Ureter (tissue), 1 donor: ENCODE measurements at places on chromosomes 4 and X. TPM values are rescaled to one million over a fixed set of nuclear protein-coding genes. Genes with fewer than 3 reads are reported as not detected.

HGFAC gene
- total RNA-seq, result not detected

RASL11B gene
- total RNA-seq, result 14.5 TPM

AVPR2 gene
- total RNA-seq, result 2.3 TPM

GPC4 gene
- total RNA-seq, result 8.0 TPM

DNA sequence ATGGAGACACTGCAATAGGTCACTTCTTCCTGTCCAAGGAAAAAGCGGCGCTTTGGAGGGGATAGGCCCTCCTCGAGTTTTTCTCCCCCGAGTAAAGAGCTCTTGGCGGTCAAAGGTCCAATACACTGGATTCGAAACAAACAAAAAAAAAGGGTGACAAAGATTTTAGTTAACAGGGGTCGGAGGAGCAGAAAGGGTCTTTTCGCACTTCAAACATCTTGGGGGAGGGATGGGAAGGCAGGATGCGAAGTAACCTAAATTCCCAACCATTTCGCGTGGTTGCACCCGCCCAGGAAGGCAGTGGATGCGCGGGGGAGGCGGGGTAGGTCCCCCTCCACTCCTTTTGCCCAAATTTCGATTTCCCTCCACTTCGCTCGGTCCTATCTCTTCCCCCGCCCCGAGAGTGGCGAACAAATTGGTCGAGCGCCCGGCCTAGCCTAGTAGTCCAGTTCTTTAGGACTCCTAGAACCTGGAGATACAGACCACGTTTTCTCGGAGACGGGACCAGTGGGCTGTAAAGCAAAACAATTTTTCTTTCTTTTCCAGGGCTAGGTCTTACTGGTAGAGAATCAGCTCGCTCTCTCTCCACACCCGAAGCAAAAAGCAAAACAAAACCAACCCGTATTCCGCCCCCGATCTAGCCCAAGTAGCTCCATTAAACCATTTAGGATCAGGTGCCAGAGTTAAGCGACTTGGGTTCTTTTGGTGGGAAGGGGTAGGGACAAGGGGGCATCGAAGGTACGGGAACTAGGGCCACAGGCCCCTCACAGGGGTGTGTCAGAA is 2.0 kb upstream of the STAG2 start:
- peak; percentile 45 for DNase-seq
